ENCODE measurements at places on chromosomes 2 and 18.
A peak's percentile ranks its signal among the peaks of the same experiment; 100 is the strongest.

GRCh38 chr2:128439791-128440665 is 121.4 kb upstream of the HS6ST1 start:
- DNase-seq = no peak
- H3K36me3 ChIP-seq = no peaks in the 10 kb centered on the region
- H3K4me1 ChIP-seq = no peaks in the 10 kb centered on the region
- no peaks in the 10 kb centered on the region for H3K27me3 ChIP-seq
- no peak overlapping the region for H3K4me3 ChIP-seq

DNA sequence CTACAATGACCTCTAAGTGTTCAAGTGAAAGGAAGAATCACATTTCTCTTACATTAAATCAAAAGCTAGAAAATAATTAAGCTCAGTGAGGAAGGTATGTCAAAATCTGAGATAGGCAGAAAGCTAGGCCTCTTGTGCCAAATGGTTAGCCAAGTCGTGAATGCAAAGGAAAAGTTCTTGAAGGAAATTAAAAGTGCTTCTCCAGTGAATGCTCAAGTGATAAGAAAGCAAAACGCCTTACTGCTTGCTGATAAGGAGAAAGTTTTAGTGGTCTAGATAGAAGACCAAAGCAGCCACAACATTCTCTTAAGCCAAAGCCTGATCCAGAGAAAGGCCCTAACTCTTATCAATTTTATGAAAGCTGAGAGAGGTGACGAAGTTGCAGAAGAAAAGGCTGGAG is 932.3 kb upstream of the ACVR2A start:
- no peaks in the 10 kb centered on the region for H3K36me3 ChIP-seq
- no peak overlapping the region for H3K27ac ChIP-seq
- H3K27me3 ChIP-seq = no peaks in the 10 kb centered on the region
- H3K4me3 ChIP-seq = no peak overlapping the region
- H3K4me1 ChIP-seq = peaks cover 2% of the 10 kb centered on the region
- no peak for DNase-seq

- H3K4me1 ChIP-seq = no peaks in the 10 kb centered on the region
- H3K27me3 ChIP-seq = no peaks in the 10 kb centered on the region
- no peak overlapping the region for H3K4me3 ChIP-seq
- no peak overlapping the region for H3K27ac ChIP-seq
- no peaks in the 10 kb centered on the region for H3K36me3 ChIP-seq
- no peak for DNase-seq
These were observed 109.1 kb downstream of the DDX1 start for GRCh38 chr2:15700599-15701340.

GRCh38 chr2:65382323-65382722 is 50.1 kb downstream of the SPRED2 start:
- H3K36me3 ChIP-seq = no peaks in the 10 kb centered on the region
- H3K27me3 ChIP-seq = no peaks in the 10 kb centered on the region
- no peak for DNase-seq
- peaks cover 66% of the 10 kb centered on the region for H3K4me1 ChIP-seq

GRCh38 chr2:221096706-221097567 is 475.2 kb downstream of the EPHA4 start:
- H3K36me3 ChIP-seq = no peaks in the 10 kb centered on the region
- H3K27me3 ChIP-seq = no peaks in the 10 kb centered on the region
- no peak overlapping the region for H3K4me3 ChIP-seq
- no peak for DNase-seq
- H3K4me1 ChIP-seq = no peaks in the 10 kb centered on the region
- no peak overlapping the region for H3K27ac ChIP-seq

DNA sequence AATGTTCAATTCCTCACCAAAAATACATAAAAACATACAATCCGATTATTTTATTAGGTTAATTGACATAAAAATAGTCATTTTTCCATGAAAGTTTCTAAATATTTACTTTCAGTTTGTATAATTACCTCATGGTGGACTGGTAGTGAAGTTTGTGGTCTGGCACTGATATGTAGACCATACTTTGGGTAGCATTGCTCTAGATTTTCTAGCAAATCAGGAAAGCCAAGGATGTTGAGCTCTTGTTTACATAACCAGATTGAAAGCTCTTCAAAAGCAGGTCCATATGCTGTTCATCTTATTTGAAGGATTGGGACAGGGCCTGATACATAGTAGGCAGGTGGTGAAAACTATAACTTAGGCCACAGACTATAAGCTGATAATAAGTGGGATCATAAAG is 61.8 kb downstream of the COMMD1 start:
- no peak for DNase-seq
- no peaks in the 10 kb centered on the region for H3K27me3 ChIP-seq
- peak overlapping the region; percentile 48 for H3K27ac ChIP-seq
- peaks cover 19% of the 10 kb centered on the region for H3K4me1 ChIP-seq
- no peak overlapping the region for H3K4me3 ChIP-seq

Measured in gastrocnemius medialis (tissue), 4 donors.